Frontal cortex (tissue), 4 donors: ENCODE measurements at places on chromosomes 5 and 9. TPM values are rescaled to one million over a fixed set of nuclear protein-coding genes. Genes with fewer than 3 reads are reported as not detected.
A peak's percentile ranks its signal among the peaks of the same experiment; 100 is the strongest.

Gene EDIL3
- 59.1 TPM for total RNA-seq

Gene IL5
- not detected for total RNA-seq

Gene PSAT1
- total RNA-seq = 17.1 TPM

Gene ARHGEF37
- total RNA-seq = 1.2 TPM

Gene DOCK8
- 2.4 TPM for total RNA-seq

Gene MVB12B
- 28.5 TPM for total RNA-seq

Gene PNPLA7
- total RNA-seq = 0.82 TPM

Gene C9orf153
- not detected for total RNA-seq

Gene IFNA4
- not detected for total RNA-seq

Gene TMED9
- total RNA-seq = 28.1 TPM

Gene IFNA21
- not detected for total RNA-seq

DNA sequence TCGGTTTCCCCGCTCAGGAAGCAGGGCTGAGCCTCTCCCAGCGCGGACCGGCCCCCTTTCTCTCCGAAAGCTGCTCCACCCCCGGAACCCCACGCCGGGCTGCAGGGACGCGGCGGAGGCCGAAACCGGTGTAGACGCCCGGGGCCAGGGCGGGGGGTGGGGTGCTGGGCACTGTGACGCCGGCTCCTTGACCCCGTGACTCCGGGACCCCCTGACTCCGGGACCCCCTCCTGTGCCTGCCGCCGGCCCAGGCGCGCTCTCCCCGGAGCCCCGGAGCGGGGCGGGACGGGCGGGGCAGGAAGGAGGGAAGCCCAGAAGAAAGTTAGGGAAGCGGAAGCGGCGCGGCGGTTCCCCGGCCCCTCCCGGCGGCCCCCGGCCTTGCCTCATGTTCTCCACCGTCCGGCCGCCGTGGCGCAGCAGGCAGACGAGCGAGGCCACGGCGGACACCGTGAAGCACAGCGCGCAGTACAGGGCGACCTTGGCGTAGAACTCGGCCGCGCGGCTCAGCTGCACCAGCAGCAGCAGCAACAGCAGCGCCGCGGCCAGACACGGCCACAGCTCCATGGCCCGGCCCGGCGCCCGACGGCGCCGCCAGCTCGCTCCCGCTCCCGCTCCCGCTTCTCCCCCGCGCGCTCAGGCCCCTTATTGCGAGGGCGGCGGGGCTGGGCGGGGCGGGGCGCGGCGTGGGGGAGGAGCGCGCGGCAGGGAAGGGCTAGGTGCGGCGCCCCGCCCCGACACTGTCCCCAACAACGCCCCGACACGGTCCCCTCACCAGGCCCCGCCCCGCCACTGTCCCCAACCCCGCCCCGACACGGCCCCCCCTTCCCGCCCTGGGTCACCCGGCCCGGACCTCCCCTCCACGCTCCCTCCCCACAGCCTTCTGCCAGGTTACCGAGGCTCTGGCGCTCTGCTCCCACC lies at the start of gene AGPAT2:
Gene AGPAT2, minus strand, starts transcription at position 664 of the 918 bp plus-strand sequence. Its CDS starts 100 bp downstream, at position 564.
- peak; percentile 87 for DNase-seq

GRCh38 chr5:150847334-150847695 lies 994 bp downstream of the IRGM start:
- DNase-seq = no peak

DNA sequence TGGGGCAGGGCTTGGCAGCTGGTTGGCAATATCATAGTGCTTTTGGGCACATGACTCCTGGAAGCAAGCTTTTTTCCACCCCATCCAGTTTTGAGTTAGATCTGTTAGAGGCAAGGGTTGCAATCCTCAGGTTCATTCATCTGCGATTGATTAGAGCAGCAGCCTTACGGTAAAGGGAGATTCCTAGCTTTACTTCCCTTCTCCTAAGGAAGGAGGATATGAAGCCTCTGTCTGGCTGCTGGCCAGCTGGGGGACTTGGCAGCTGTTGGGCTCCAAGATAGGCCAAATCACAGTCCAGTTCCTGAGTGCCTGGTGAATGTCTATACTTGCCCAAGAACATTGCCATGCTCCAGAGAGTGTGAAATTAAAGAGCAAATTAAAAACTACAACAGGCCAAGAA lies 113.4 kb upstream of the CCNH start:
- no peak for DNase-seq

- DNase-seq = no peak
Measured at GRCh38 chr5:76274571-76274970, 128.5 kb upstream of the IQGAP2 start.

DNA sequence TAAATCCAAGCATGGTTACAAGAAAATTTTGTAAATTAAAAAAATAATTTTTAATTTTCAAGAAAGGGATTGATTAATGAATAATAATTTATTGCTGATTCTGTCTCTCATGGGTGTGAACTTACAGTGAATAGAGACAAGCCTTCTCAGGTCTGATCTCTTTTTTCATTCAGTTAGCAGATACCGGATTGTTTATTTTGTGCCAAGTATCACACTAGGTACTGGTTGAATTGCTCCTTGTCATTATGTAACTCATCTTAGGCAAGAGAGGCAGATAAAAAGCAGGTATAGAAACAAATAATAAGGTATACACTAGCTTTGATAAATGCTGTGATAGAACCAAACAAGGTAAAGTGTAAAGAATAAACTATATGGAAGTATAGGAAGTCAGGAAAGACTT lies 283.3 kb downstream of the PJA2 start:
- DNase-seq = no peak

- no peak for DNase-seq
Measured at GRCh38 chr9:88734527-88734926, 199.5 kb downstream of the NXNL2 start.

- DNase-seq = no peak
Measured at GRCh38 chr5:14404780-14405179, 176.8 kb upstream of the OTULINL start.

DNA sequence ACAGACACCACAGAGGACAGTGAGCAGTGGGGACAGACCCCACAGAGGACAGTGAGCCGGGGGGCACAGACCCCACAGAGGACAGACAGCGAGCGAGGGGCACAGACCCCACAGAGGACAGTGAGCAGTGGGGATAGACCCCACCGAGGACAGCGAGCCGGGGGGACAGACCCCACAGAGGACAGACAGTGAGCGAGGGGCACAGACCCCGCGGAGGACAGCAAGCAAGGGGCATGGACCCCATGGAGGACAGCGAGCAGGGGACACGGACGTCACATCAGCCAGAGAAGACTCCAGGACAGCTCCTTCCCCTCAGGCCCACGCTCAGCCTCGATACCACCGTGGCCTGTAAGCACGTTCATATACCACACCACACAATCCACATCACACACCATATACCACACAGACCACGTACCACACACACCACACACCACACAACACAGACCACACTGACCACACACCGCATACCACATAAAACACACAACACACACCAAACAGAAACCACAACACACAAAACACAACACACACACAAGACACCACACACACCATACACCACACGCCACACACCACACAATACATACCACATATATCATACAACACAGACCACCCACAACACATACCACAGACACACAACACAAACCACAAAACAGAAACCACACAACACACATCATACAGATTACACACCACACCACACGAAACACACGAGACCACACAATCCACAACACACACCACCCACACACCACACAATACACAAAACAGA lies 5.2 kb upstream of the ZDHHC11 start:
- no peak for DNase-seq

DNA sequence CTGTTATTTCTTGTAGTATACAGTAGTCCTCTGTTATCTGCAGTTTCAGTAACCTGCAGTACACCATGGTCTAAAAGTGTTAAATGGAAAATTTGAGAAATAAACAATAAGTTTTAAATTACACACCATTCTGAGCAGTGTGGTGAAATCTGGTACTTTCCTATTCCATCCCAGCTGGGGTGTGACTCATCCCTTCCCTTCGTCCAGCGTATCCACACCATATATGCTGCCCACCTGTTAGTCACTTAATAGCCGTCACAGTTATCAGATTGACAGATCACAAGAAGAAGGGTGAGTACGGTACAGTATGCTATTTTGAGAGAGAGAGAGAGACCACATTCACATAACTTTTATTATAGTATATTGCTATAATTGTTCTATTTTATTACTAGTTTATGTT lies 28.9 kb downstream of the FAM151B start:
- DNase-seq = no peak

DNA sequence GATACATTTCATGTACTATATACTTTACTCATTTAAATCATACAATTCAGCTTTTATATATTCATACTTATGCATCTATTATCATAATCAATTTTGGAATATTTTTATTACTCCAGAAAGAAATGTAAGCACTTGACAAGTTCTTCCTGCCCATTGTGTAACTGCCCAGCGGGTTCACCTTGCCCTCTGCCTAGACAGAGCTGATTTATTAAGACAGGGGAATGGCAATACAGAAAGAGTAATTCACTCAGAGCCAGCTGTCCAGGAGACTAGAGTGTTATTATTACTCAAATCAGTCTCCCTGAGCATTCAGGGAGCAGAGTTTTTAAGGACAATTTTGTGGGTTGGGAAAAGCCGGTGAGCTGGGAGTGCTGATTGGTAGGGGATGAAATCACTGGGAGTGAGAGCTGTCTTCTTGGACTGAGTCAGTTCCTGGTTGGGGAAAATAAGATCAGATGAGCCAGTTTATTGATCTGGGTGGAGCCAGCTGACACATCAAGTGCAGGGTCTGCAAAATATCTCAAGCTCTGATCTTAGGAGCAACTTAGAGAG lies 16.1 kb upstream of the SPIN1 start:
- DNase-seq = no peak

- DNase-seq = no peak
Measured at GRCh38 chr9:92745881-92746280, 18.8 kb downstream of the BICD2 start.

DNA sequence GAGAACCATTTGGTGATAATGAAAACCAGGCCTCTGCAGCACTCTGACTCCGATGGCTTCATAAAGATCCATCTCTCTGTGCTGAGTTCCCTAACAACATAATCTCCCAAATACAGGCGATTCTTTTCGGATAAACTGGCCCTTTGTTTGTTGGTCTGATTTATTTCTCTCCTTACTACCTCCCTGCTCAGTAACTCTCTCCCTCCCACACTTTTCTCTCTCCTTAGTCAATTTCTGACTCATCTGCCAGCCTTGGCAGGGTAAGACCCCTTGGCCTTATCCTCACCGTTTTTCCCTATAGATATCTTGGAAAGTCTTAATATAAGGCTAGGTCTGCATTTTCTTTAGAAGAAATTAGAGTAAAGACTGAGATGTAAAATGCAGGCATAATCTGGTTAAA lies 128.7 kb downstream of the BRINP1 start:
- no peak for DNase-seq
